ENCODE measurements at places on chromosomes 3 and 15.

GRCh38 chr3:51706788-51707731, at the start of gene GRM2:
Gene GRM2 (plus strand): TSS chr3:51707068. CDS start chr3:51708984, 1,916 bp downstream.
- peak; percentile 80 for DNase-seq

DNA sequence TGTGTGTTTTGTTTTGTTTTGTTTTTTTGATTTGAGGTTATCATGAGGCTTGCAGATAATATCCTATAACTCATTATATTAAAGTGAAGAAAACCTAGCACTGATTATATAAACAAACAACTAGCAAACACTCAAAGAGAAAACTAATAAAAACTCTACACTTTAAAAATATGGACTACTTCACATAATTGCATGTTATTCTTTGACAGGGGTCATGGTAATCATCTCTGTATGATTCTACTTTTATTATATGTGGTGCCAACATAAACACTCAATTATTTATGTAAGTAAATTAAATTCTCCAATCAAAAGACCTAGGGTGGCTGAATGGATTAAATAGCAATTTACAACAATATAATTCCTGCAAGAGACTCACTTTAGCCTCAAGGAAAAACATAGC, 44.6 kb upstream of the P3H2 start:
- no peak for DNase-seq

GRCh38 chr15:39194106-39194830, 386.6 kb upstream of the THBS1 start:
- no peak for DNase-seq

DNA sequence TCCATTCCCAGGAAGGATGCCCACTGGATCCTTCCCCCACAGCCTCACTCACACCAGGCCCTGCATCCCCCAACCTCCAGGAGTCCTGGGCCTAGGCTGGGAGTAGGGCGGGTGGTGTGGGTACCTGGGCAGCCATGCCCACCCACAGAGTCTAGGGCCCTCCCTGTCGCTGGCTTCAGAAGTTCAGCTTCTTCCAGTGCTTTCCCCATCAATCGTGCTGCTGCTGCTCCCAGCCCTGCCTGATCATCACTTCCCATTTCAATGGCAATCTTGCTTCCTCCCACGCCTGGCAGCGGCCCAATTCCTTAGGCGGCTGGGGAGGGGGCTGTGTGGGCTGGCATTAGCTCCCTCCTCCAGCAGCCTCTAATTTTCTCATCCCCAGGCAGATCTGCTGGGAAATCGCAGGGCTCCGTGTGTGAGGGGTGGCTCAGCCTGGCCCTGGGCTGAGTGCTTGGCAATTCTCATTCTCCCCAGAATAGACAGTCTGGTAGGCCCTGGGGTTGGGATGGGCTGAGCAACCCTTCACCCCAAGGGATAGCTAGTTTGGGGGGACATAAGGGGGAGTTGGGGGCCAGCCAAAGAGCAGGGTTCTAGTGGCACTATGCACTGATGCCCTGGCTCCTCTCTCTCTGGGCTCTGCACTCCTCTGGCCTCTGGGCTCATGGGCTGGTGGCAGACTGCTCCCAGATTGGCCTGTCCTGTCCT, 66.4 kb downstream of the SCN5A start:
- DNase-seq, result peak; percentile 80

GRCh38 chr3:59611649-59612443, 562.0 kb upstream of the CFAP20DC start:
- DNase-seq, result no peak

- DNase-seq, result no peak
These were observed 63.5 kb downstream of the HACD2 start for GRCh38 chr3:123521179-123521969.

DNA sequence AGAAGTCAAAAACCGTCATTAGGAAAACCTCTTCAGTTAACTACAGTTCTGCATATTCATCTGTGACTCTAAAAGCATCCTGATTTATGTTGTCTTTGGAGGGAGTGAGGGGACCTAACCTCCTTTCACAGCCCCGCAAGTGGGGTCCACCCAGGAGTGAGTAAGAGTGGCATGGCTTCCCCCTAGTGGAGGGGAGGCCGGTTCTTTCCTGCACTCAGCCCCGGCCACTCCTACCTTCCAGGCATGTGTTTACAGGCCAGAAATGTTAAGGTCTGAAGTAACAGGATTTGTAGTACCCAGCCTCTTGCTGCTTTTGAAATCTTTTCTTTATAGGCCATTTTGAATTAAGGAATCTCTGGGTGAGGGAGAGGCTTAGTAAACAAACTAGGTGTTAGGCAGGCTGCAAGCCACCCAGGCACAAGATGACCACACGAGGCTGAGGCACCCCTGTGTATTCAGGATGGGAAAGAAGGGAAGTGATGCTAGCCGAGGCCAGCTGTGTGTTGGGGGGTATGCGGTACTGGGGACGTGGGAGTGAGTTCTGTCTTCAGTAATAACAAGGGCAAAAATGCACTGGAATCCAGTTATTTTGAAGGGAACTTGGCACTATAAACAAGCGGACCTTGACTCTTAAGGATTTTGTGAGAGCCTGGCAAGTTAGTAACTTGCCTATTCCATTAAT, 50.5 kb downstream of the CTDSPL start:
- no peak for DNase-seq

DNA sequence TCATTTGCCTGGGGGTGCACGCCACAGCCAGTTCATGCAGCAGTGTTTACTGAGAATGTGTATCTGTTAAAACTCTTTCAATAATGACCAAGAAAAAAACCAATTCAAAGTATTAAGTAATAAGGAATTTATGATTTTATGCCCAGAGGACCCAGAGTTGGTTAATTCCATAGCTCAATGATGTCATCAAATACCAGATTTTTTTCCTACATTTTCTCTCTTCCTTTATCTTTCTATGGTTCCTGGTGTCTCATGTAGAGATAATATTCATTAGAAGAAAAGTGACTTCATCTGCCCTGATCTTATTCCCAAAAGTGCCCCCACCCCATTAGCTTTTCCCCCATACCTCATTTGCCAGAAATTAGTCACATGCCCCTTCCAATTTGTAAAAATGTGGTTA, 44.6 kb upstream of the LMCD1 start:
- DNase-seq, result no peak

Measured in brain (organoid and tissue), 16 donors.